Germinal center (tissue), 1 donor: ENCODE measurements at places on chromosomes 6 and 20.
A peak's percentile ranks its signal among the peaks of the same experiment; 100 is the strongest.

GRCh38 chr6:23601811-23602345 lies 524.1 kb upstream of the NRSN1 start:
- no peak for DNase-seq

- no peak for DNase-seq
Observed at GRCh38 chr6:158481690-158482473, 78.0 kb upstream of the TMEM181 start.

DNA sequence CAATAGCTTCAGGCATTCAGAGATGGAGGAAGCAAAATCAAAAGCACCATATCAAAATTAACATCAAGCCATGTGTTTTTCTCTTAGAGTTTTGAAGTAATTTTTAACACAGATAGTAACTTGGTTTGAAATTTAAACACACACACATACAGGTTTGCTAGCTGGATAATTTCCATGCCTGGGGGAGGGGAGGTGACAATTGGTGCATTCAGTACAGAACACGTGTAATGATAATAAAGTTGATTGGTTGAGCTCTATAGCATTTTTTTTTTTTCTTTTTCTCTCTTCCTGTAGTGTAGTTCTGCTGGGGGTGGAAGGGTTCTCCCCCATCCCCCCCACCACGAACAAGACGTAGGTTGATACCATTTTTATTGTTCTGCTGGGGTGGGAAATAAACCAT lies 564.8 kb downstream of the LMBRD1 start:
- DNase-seq: no peak

GRCh38 chr6:112781241-112781640 lies 434.1 kb downstream of the RFPL4B start:
- no peak for DNase-seq

DNA sequence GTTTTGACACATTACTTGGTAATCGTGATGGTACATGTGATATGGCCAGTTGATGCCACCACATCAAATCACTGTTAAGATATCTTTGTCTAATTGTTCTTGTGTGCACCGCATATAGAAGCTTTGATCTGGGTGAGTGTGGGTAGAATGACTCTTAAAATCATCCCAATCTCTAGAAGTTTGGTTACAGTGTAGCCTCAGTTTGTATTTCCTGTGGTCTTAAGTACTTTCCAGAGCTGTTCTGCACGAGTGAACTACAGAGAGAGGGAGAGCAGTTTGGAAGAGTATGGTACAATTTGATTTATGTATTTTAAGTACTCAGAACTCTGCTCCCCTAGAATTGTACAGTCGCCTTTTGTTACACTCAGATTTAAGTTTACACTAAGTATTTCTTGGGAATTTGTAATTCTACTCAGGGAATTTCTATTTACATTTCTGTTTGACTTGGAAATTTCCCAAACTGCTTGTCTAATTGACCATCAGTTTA lies 37.5 kb downstream of the SNX9 start:
- DNase-seq: no peak

GRCh38 chr20:2800521-2801285 lies at the start of gene CPXM1:
Gene CPXM1 (minus strand): TSS chr20:2800627. CDS start chr20:2800572, 55 bp downstream.
- DNase-seq: peak; percentile 55

GRCh38 chr20:57911512-57912226 lies 201.9 kb upstream of the PMEPA1 start:
- no peak for DNase-seq

DNA sequence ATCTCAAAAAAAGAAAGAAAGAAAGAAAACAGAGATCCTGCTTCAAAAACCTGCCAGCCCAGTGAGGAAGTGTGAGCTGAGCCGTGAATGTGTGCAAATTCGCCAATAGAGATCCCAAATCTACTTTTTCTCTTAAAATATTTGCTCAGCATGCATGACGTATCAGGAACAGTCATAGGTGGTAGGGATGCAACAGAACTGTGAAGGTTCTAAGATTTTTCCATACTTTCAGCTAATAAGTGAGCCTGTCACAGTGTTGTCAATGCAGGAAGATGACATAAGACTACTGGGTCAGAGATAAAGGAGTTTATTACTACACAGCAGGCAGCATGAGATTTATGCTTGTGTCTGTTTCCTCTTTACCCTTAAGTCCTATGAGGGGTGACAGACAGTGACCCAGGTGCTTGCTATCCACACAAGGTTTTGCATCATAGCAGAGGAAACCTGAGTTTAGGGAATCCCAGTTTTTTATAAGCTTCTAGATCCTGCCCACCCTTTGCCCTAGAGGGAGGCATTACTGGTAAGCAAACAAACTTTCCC lies 273.4 kb downstream of the BMP7 start:
- no peak for DNase-seq

DNA sequence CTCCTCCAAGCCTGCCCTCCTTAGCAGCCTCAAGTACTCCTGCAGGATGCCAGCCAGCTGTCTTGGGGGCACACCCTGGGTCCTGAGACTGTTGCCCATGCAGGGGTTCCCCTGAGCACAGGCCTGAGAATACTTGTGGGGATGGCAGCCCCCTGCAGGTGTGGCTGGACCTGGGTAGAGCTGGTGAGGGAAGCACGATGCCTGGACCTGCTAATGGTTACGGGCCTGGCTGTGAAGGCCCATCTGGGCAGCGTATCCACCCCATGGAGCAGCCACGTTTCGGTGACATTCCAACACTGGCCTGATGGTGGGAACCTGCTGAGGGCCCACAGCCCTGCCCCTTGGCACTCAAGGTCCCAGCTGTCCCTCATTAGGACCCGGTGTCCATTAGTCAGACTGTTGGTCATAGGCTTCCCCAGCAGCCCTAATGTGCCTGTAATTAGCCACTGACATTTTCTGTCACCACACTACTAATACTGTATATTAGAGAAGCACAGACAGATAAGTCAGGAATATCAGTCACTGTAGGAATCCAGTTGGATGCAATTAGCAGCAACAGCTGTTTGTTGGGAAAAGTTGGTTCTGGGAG lies 20.3 kb downstream of the CCDC167 start:
- DNase-seq: no peak

DNA sequence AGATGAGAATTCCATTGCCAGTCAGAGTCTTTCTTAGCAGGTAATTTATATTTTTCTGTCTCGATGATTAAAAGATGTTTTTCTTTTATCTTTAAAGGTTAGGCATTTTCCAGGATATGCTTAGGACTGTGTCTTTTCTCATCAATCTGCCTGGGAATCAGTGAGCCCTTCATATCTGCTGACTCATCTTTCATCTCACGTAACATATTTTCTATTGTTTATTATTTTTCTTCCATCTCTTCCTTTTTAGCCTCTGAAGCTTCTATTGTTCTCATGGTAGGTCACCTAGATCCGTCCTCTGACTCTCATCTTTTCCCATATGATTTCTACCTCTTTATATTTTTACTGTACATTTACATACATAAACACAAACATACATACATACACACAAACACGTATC lies 8.7 kb downstream of the CCDC28A start:
- no peak for DNase-seq

DNA sequence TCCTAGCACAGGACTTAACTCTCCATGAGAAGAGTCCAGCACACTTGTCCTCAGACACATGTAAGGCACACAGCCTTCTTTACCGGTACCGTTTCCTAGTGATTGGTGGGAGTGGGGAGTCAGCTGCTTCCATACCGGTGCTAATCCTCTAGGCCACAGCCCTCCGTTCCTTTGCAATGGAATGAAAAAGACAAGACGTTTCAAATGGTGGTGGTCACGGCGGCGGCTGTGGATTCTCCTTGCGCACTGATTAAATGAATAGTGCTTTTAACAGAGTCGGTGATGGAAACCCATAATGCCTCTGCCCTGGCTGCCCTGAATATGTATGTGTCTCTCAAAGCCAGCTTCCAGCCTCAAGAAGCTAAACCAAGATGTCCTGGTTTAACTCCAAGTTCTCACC lies 34.8 kb upstream of the GABRR1 start:
- DNase-seq: no peak

- DNase-seq: no peak
Observed at GRCh38 chr6:37435816-37436215, 2.8 kb downstream of the CMTR1 start.

DNA sequence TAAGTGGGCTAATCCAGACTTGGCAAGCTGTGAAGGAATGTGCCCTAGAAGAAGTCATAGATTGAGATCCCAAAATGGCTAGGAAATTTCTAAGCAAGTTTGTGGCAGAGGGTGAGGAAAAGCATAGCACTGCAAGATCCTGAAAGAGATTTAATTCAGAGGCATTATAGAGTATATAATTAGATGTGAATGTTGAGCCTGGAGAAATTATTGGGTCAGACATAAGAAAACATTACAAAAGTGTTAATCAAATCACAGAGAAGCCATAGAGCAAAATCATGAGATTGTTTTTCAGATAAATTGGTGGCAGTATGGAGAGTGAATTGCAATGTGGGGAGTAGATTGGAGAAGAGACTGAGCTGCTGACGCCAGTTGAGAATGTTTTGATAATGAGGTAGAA lies 90.0 kb downstream of the CD2AP start:
- no peak for DNase-seq

- DNase-seq: no peak
Observed at GRCh38 chr20:22489626-22490286, 94.6 kb downstream of the FOXA2 start.

GRCh38 chr6:146336191-146336590 lies 207.4 kb upstream of the RAB32 start:
- DNase-seq: no peak

- DNase-seq: no peak
Observed at GRCh38 chr20:61683721-61684120, 382.0 kb downstream of the TAF4 start.

DNA sequence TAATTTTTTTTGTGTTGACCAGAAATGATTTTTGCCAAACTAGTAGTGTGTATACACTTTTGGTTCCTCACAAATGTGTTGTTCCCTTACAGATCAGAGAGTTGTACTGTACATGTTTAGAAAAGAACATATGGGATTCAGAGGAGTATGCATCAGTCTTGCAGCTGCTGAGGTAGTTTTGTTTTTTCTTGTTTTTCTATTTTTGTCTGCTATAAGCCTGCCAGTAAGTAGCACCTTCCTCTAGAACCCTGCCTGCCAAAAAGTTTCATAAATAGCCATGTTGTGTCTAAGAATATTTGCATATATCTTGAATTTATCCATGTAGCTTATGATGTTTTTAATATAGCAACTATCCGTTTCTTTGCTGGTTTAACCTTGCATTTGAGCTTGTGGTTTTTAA lies 46.4 kb downstream of the ORC3 start:
- DNase-seq: no peak

DNA sequence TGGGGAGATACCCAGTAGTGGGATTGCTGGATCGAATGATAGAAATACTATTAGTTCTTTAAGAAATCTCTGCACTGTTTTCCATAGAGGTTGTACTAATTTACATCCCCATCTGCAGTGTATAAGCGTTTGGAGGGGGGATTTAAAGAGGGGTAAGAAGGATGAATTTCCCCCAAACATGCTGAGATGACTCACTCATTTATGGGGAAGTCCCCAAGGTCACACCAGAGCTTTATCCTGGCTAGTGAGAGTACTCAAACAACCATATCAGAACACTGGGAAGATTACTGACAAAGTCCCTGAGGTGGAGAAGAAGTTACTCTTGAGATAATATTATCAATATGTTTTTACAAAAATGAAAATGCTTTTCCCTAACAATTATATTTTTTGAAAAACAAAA lies 44.0 kb downstream of the ROS1 start:
- no peak for DNase-seq

DNA sequence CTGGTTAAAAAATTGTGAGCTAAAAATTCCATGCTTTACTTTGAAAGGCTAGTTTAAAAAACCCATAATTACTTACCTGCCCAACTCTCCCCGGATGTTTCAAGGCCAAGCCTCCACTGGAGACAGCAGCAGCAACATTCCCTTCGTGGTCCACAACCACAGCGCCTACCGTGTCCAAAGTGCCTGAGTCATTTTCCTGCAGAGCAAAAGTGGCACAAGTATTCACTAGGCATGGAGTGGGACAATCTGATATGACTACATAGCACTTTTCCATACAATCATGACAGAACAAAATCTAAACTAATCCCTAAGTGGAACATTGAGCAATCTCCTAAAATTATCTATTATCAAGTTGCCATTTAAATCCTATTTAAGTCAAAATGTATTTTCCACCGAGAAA lies 104.8 kb downstream of the TASP1 start:
- no peak for DNase-seq

DNA sequence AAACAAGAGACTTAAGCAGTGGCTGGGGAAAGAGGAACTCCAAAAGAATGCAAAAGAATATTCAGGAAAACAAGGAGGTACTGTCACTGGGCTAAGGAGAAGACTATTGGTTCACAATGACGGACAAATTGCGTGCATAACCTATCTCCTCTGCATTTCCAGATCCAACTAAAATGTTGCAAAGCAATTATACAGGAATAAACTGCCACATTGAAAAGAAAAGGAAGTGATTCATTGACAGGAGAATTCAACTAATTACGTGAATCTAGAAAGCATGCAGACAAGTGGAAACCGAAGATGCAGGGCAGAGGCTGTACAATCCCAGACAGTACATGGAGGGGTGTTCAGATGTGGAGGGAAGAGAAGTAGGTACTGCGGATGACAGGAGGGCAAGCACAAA lies 152.8 kb upstream of the RIPOR2 start:
- no peak for DNase-seq

- DNase-seq: no peak
Observed at GRCh38 chr6:140979642-140980091, 1153.1 kb upstream of the GJE1 start.

GRCh38 chr20:49074521-49074920 lies 28.4 kb downstream of the CSE1L start:
- no peak for DNase-seq

DNA sequence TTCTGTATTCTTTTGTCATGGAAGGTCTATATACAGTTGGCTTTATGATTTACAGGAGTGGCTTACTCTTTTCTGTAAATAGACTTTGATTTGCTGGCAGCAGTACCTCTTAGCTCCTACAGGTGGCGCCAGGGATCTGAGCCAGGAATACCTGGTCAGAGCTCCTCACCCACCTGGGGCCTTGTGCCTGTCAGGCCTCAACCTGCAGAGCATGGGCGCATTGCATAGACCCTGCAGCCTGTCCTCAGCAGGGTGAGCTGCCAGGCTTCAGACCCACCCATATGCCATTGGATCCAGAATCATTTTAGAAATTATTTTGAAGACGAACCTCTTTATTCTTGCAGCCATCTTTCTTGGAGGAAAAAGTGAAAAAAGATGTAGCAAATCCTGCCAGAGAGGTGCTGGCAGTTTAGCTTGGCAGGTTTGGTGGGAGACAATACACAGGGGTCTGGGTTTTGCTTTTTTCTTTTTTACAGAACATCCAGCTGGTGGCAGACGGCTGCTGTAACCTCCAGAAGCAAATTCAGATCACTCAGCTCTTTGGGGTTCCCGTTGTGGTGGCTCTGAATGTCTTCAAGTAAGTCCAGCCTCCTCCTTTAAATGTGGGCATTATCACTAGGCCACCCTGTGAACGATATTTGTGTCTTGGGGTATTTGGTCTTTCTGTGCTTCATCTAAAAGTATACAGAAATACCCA lies 149.1 kb downstream of the MTHFD1L start:
- peak; percentile 65 for DNase-seq
